GM04503 (cell line): ENCODE measurements at places on chromosomes 16 and 17.

DNA sequence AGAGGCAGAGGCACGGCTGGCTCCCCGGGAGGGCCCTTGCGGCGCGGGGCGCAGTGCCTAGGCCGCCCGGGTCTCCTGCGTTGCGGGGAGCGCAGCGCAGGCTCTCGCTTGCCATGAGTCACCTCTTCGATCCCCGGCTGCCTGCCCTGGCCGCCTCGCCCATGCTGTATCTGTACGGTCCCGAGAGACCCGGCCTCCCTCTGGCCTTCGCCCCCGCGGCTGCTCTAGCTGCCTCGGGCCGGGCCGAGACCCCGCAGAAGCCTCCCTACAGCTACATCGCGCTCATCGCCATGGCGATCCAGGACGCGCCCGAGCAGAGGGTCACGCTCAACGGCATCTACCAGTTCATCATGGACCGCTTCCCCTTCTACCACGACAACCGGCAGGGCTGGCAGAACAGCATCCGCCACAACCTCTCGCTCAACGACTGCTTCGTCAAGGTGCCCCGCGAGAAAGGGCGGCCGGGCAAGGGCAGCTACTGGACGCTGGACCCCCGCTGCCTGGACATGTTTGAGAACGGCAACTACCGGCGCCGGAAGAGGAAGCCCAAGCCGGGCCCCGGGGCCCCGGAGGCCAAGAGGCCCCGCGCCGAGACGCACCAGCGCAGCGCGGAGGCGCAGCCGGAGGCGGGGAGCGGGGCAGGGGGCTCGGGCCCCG lies 390 bp downstream of the FOXL1 start:
- DNase-seq: no peak

GRCh38 chr16:75193265-75193650 lies 13.7 kb downstream of the CTRB2 start:
- DNase-seq: no peak

GRCh38 chr16:28597692-28598261 lies 927 bp upstream of the SULT1A2 start:
- DNase-seq: no peak

DNA sequence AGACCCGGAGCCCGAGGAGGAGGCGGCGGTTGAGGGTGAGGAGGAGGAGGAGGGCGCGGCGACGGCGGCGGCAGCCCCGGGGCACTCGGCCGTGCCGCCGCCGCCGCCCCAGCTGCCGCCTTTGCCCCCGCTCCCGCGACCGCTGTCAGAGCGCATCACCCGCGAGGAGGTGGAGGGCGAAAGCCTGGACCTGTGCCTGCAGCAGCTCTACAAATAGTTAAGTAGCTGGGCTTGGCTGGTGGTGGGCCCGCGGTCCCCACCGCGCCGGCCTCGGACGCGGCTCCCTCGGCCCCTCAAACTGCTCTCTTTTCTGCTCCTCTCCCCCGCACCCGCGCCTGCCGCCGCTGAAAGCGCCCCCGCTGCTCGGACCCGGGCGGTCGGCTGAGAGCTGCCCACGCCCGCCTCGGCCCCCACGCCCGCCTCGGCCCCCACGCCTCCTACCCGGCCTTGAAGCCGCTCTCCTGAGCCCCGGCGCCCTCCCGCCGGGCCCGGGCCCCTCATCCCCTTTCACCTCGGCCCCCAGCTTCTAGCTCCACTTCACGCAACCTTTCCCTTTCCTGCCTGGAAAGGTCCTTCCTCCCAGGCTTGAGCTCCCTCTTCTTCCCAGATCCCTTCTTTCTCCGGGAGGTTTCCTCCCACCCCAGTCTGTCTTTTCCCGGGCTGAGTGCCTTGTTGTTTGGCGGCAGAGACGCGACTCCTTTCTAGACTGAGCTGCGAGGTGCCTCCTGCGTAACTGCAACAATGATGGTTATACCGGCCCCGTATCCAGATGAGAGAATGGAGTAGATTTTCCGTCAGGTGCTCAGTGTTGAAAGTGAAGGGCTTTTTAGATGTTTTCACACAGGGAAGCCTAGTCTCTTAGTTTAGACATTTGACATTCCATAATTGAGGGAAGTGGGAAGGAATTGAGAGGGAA lies 850 bp downstream of the PPM1E start:
- DNase-seq: no peak

DNA sequence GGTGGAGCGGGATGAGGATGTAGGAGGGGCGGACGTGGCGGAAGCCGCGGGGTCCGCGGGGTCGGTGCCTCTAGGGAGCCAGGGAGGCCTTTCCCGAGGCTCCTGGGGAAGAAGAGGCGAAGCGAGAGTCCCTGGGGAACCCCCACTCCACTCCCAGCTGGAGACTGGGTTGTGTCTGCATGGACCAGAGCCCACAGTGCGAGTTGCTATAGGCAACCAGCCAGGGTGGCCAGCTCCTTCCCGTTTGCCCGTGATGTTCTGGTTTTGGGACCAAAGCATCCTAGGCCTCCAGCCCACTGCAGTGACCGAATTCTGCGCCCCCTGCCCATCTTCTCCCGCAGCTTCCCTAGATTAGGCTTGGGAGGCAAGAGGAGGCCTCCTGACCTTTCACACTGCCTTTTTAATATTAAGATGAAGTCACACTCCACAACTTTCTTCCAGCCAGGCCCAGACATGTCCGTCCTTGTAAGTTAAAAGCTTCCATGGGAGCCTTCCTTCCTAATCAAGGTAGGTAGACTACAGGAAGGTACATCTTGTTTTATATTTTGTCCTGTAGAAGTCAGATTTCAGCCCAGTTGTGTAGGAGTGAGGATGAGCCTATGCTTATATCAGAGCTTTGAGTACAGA lies 469 bp downstream of the AMZ2 start:
- peak; percentile 51 for DNase-seq

DNA sequence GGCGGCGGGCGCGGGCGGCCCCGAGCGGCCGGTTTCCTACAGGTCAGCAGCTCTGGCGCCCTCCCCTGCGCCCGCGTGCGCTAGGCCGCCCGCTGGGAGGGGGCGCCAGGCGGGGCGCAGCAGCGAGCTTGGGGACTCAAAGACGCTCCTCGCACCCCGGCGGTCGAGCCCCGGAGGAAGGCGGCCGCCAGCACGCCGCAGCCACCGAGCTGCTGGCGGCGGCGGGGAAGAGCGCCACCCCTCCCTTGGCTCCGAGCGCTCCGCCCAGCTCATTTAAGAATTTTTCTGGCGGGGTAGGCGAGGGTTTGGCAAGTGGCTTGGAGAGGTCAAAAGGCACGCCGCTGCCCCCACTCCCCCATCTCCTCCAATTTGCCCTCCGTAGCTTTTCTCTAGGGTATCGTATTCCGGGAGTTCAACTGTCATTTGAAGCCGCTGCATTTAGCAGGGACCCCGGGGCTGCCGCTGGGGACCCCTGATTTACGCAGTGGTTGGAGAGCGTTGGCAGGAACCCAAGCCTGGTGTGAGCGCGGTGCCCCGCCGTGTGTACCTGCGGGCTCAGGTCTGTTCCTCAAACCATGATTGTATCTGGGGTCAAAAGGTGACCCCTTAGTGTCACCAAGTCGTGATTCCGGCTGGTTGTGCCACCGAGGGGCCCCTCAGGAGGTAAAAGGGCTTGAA lies 59.5 kb upstream of the GSE1 start:
- DNase-seq: no peak

DNA sequence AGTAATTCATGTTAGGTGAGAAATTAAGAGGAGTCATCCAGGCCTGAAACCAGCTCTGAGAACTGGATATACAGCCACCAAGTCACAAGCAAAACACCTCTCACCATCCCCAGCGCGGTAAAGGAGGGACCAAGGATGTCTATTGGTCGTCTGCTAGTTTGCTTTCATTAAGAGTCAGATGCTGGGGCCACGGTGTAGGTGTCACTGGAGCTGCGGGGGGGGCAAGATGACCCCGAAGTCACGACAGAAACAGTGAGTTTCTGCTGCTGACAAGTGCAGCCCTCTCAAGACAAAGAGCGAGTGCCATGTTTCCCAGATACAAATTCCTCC lies 790 bp downstream of the NCBP3 start:
- no peak for DNase-seq

- no peak for DNase-seq
These were observed 20.4 kb upstream of the PHB1 start for GRCh38 chr17:49434821-49435670.

DNA sequence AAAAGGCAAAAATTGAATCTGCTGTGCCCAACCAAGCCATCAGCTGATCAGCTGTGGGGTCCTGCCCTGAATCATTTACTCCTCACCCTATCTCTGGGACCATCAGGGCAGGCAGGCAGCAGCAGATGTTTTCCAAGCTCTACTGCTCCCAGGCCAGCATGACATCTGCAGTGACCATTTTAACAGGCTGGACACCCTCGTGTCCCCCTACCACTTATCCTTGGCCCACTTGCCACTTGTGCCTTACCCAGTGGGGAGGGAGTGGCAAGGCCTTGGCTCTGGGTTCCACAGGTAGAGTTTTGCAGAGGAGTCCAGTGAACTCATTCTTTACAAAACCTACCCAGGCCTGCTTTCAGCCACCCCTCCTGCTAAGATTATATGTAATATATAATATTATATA lies 12.0 kb upstream of the CA4 start:
- DNase-seq: no peak

DNA sequence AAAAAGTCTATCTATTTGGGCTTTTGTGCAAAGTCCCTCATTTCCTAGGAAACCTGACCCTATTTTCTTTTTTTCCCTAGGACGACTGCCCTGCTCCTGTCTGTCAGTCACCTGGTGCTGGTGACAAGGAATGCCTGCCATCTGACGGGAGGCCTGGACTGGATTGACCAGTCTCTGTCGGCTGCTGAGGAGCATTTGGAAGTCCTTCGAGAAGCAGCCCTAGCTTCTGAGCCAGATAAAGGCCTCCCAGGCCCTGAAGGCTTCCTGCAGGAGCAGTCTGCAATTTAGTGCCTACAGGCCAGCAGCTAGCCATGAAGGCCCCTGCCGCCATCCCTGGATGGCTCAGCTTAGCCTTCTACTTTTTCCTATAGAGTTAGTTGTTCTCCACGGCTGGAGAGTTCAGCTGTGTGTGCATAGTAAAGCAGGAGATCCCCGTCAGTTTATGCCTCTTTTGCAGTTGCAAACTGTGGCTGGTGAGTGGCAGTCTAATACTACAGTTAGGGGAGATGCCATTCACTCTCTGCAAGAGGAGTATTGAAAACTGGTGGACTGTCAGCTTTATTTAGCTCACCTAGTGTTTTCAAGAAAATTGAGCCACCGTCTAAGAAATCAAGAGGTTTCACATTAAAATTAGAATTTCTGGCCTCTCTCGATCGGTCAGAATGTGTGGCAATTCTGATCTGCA lies 12.9 kb downstream of the TMEM98 start:
- DNase-seq: no peak

DNA sequence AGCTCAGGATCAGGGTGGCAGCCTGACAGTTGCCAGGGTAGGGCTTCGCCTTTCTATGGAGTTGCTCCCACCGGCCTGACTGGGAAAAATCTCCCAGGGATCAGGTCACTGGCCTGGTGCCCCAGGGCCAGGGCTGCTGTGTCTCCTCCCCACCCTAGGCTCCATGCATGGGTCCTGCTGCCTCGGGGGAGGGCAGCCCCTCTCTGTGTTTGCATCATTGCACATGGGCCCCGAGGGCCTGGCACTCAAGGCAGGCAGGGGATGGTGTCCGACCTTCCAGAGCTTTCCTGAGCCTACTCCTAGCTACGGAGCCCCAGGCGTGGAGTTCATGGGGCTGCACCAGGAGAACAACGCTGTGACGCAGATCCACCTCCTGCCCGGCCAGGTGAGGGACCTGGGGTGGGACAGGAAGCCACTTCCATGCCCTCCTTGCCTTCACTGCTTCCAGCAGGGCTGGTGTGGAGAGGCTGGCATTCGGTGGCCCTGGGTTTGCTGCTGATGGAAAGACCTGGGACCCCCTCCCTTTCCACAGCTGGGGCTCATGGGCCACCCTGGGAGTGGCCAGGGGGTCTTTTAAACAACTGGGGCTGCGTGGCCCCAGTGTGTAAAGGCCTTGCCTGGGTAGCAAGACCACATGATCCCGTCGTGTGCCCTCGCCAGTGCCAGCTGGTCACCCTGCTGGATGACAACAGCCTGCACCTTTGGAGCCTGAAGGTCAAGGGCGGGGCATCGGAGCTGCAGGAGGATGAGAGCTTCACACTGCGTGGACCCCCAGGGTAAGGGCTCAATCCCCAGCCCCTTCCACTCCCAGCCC lies 29.5 kb upstream of the MYO15B start:
- no peak for DNase-seq

DNA sequence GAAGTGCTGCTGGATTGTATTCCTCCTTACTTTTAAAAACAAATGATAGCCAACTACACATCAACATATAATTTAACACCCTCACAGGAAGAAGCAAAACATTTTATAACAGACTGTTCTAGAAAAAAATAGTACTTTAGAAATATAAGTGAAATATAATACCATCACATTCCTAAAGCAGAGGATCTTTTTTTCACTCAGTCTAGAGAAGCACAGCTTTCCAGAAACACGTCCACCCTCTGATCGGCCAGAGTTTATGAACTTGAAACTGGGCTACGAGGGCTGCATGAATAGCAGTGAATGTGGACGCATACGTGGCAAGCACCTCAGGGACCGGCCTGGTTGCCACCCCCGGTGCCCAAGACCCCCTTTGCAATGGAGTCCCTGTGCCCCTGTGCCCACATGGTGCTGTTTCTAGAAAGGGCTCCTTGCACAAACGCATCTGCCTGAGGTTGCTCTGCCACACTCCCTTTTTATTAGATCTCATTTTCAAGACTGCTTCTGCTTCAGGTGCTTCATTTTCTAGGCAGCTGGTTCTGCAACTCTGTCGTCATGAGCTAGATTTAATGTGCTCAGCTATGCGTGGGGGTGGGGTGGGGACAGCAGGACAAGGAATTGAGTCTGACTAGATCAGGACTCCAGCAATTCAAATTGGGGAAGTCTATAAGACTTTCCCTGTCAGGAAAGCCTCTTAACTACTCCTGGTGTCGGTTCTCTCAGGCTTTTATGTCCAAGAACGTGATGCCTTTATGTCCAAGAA lies 29.1 kb upstream of the ERN1 start:
- no peak for DNase-seq

DNA sequence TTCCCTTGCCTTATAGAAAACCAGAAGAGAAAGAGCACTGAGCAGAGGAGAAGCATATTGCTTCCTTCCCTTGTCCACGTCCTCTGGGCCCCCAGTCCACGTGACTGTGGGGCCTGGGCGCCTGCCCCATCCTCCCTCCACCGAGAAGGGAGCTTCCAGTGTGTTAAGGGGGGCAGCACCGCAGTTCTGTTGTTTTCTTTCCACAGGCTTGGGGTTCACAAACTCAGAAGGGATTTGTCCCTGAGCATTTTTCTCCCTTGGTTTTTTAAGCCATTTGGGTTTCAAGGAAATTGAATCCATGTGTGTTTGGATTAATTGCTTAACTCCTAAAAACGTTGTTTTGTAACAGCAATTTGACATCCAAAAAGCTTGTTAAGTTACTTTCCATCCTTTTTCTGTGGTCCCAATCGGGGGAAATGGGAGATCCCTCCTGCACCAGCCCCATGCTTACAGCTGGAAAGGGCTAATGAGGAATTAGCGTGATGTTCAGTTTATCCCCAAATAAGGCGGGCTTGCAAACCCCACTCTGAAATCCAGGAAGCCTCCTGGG lies 347.5 kb upstream of the TNRC6C start:
- no peak for DNase-seq

GRCh38 chr17:48074322-48075081 lies 26.3 kb downstream of the NFE2L1 start:
- peak; percentile 52 for DNase-seq

GRCh38 chr16:47979164-47979520 lies 176.7 kb downstream of the ABCC12 start:
- no peak for DNase-seq

- DNase-seq: no peak
These were observed 28.0 kb upstream of the MRPS23 start for GRCh38 chr17:57877803-57878377.

GRCh38 chr17:38881600-38882191 lies 11.8 kb downstream of the LASP1 start:
- no peak for DNase-seq
